ENCODE measurements at places on chromosomes 11 and 22.

GRCh38 chr11:90204832-90205646 is 17.8 kb downstream of the CHORDC1 start:
- DNase-seq, result peak; percentile 20

GRCh38 chr11:11472106-11472505 is 119.1 kb upstream of the CSNK2A3 start:
- DNase-seq, result no peak

GRCh38 chr11:11743216-11743615 is 98.6 kb upstream of the USP47 start:
- no peak for DNase-seq

GRCh38 chr11:73530109-73530508 is 67.8 kb downstream of the FAM168A start:
- DNase-seq, result no peak

GRCh38 chr22:48488149-48488551 is 1339.5 kb downstream of the BRD1 start:
- DNase-seq, result no peak

GRCh38 chr22:39252461-39253434 is 8.0 kb upstream of the PDGFB start:
- DNase-seq, result no peak
